ENCODE measurements at places on chromosomes 1 and 21.

DNA sequence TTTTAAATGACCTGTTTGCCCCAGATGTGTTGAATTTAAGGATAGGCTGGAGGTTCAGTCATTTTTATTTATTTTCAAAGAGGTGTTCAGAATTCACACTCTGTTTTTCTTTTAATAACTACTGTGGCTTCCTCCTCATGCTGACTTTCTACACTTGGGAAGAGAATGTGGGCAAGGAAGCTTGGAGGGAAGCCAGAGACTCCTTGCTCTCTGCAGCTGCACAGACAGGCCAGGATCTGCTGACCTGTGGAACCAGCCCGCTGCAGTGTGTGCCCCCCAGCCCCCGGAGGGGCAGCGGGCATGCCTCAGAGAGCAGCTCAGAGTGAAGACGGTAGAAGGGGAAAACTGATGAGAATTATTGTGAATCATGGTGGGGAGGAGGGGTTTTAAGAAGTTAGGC, 16.9 kb downstream of the MGST3 start:
- no peak for DNase-seq

DNA sequence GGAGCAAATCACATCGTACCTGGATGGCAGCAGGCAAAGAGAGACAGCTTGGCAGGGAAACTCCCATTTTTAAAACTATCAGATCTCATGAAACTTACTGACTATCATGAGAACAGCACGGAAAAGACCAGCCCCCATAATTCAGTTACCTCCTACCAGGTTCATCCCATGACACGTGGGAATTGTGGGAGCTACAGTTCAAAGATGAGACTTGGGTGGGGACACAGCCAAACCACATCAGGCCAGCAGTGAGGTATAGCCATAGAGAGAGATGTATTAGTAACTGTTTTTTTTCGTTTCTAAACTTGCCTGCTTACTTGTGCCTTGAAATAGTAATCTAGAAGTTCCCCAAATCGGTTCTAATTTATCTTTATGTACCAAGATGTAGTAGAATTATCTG, 48.9 kb downstream of the AK4 start:
- no peak for DNase-seq

- DNase-seq = no peak
Measured at GRCh38 chr1:210464519-210465039, 135.9 kb downstream of the HHAT start.

DNA sequence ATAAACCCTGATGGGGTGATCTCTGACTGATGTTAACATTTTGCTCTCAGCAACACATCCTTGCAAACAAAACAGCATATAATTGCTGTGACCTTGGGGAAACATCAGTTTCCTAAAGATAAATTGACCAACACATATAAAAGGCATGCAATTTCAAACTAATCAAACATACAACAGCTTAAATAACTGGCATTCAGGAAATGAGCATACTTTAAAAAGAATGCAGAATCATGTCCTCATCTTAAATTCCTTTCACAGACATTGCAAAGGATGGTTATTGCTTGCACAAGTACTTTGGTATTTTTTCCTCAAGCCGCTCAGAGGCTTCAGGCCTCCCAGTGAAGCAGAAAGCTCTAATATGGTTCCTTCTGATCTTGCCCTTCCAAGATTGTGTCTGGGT, 53.4 kb upstream of the RGS18 start:
- DNase-seq = no peak

DNA sequence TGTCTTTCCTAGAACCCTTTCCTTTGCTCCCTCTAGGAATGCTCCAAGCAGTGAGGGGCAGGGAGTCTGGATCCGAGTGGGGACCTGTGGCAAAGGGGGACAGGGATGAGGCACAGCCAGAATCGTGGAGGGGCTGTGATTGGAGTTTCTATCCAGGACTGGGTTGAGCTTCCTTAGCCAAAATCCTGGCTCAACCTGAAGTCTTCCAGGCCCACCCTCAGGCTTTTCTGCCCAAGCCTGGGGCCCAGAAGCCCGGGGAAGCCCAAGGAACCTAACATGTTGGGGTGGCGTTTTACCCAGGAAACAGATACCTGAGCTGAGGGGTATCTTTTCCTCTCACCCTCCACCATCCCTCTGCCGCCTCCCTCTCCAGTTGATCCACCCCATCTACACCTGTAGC, 5.4 kb downstream of the MYOG start:
- no peak for DNase-seq

- no peak for DNase-seq
Measured at GRCh38 chr1:12549460-12550349, 68.3 kb downstream of the DHRS3 start.

Data from activated CD4-positive, alpha-beta T cell treated with anti-CD3 and anti-CD28 coated beads for 24 hours (primary cell).